Kidney (tissue), 22 donors: ENCODE measurements at places on chromosomes 7 and 10. TPM values are rescaled to one million over a fixed set of nuclear protein-coding genes. Genes with fewer than 3 reads are reported as not detected.

DNA sequence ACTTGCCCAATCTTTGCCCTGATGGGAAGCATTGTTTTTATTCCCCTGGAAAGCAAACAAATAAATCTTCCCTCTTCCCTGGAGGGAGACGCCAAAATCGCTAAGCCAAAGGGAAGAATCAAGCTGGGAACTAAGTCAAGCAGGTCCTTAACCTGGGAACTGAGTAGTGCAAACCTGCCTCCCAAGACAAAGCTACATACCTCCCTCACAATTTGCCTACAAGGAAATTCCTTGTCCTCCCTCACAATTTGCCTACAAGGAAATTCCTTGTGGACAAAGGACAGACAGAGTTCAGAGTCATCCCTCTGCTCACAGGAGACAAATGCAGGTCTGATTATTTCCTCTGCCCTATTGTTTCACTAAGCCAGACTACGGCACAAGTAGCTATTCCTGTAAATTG is 50.5 kb downstream of the SPOCK2 start:
- no peak for DNase-seq

DOCK4 gene
- polyA plus RNA-seq, result 3.2 TPM

CLCN1 gene
- not detected for polyA plus RNA-seq

BET1 gene
- polyA plus RNA-seq, result 32.2 TPM
